ENCODE measurements at places on chromosomes 11 and 22.

- DNase-seq = no peak
These were observed 28.3 kb downstream of the DRD2 start for GRCh38 chr11:113446938-113447337.

- DNase-seq = no peak
These were observed 1284.0 kb downstream of the FAM181B start for GRCh38 chr11:81449588-81450156.

DNA sequence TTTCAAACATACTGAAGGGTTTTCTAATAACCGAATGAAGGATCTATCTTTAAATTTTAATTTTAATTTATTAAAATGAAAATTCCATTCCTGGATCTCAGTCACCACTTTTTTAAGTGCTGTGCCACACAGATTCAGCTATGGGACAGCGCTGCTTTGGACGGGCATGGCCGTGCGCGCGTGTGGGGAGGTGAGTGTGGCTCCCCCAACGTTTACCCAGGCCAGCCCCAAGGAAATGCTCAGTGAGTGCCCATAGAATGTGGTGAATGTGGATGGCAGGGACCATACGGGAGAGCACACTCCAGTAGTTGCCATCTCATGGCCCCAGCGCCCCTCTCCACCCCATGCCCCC is 88.0 kb upstream of the KCNQ1OT1 start:
- no peak for DNase-seq

- peak; percentile 14 for DNase-seq
These were observed 929.9 kb downstream of the BRD1 start for GRCh38 chr22:48897645-48898370.

- no peak for DNase-seq
These were observed 39.0 kb upstream of the GDPD4 start for GRCh38 chr11:77340501-77340900.

Measured in head of caudate nucleus (tissue), 42 donors.